ENCODE measurements at places on chromosomes 16 and 17.

GRCh38 chr16:87580855-87581261 lies 21.4 kb upstream of the JPH3 start:
- no peak for DNase-seq

- DNase-seq, result no peak
These were observed 21.2 kb downstream of the CDC42EP4 start for GRCh38 chr17:73290399-73291259.

DNA sequence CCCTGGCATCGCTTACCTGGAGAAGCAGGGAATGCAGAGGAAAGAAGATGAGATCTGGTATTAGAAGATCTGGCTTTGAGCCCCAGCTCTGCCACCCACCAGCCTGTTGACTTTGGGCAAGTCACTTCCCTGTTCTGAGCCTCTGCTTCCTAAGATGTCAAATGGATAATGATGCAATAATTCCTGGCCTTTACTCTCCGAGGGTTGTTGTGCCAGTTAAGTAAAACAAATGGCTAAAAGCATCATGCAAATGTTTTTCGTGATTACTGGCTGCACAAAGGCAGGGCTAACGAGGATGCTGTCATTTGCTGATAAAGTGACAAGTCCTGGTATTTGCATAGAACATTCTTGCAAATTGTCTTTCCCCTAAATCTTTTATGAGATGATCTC lies 1.3 kb upstream of the ZNF821 start:
- DNase-seq, result no peak

GRCh38 chr16:25596194-25596593 lies 95.6 kb upstream of the HS3ST4 start:
- no peak for DNase-seq

DNA sequence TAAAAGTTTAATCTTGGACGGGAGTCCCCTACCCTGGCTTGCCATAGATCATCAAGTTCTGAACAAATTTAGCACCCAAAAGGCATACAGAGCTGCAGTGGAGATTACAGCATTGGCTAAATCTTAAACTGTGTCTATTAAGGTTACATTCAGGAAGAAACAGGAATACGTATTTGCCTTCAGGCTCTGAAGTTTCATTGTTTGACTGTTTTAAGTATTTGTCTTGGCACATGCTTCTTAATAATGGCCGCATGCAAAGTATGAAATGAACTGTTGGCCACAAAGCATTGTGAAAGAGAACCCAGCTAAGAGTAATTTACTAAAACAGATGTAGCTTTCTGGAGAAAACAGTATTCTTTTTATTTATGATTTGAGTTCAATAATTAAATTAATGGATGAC lies 63.9 kb upstream of the CNEP1R1 start:
- no peak for DNase-seq

- DNase-seq, result no peak
These were observed 76.5 kb downstream of the ARHGAP44 start for GRCh38 chr17:12865769-12866168.

GRCh38 chr17:37174205-37174604 lies 201.6 kb upstream of the C17orf78 start:
- DNase-seq, result no peak

DNA sequence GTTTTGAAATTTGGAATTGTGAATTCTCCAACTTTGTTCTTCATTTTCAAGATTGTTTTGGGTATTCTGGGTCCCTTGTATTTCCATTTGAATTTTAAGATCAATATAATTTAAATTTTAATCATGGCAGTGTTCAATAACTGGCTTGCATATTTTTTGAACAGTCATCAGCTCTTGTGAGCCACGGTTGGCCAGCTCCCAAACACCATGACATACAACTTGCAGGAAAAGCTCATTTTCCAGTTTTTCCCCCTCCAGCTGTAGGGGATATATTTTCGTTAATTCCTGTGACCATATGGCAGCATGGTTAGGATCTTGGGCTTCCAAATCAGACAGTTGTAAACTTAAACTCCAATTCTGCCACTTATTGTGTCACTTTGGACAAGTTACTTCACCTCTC lies 690.1 kb downstream of the WWOX start:
- no peak for DNase-seq

DNA sequence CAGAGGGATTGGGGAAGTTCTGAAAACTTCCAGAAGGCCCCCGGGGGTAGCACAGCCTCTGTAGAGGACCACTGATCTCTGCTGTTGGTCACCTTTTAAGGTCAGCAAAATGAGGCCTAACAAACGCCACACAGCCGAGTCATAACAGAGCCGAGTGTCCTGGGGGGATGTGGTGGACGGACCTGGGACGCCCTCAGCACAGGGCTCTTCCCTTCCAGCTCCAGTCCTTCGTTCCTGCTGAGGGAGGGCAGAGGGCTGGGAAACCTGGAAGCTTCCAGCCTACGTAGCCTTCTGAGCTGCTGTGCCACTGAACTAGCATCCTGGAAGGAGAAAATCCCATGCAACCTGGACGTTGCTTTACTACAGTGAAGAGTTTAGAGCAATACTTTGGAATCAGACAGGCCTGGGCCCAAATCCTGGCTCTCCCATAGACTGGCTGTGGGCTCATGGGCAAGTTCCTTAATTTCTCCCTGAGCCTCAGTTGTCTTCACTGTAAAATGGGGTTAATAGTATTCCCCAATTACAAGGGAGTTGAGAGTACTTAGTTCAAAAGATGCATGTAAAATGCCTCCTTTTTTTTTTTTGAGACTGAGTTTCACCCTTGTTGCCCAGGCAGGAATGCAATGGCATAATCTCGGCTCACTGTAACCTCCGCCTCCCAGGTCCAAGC lies 34.4 kb upstream of the ZCCHC14 start:
- DNase-seq, result no peak

- DNase-seq, result no peak
These were observed 58.3 kb downstream of the NDEL1 start for GRCh38 chr17:8494021-8494420.

DNA sequence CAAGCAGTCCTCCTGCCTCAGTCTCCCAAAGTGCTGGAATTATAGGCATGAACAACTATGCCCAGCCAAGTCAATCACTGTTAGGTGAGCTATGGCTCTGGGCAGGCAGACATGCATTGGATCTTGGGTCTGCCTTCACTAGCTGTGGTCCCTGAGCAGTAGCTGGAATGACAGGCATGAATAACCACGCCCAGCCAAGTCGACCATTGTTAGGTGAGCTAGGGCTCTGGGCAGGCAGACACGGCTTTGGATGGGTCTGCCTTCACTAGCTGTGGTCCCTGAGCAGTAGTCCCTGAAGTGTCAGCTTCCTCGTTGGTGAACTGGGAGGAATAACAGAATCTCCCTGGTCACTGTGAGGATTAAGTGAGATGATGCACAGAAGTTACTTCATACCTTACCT lies 6.4 kb downstream of the MRM3 start:
- DNase-seq, result no peak

GRCh38 chr16:71811261-71811803 lies 2.7 kb upstream of the AP1G1 start:
- no peak for DNase-seq

DNA sequence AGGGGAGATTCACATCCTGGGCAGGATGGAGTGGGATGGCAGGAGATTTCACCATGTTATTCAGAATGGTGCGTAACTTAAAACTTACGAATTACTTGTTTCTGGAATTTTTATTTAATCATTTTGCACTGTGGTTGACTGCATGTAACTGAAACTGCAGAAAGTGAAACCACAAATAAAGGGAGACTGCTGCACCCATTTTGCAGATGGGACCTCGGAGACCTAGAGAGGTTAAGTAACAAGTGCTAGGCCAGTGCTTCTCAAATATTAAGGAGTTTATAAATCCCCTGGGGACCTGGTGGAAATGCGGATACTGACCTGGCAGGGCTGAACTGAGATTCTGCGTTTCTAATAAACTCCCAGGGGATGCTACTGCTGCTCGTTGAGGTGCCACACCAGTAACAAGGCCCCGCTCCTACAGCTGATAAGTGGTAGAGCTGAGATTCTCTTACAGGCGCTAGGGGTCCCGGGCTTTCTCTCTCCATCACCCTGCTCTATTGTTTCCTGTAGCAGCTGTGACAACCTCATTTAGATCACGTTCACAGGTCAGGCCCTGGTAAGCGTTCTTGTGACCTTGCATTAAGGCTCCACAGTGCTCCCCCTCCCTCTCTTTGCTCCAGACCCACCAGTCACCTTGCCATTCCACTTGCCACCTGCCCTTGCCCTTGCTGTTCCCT lies 167.1 kb upstream of the CDH13 start:
- no peak for DNase-seq
